ENCODE measurements at places on chromosomes 11 and 22. TPM values are rescaled to one million over a fixed set of nuclear protein-coding genes. Genes with fewer than 3 reads are reported as not detected.

DNA sequence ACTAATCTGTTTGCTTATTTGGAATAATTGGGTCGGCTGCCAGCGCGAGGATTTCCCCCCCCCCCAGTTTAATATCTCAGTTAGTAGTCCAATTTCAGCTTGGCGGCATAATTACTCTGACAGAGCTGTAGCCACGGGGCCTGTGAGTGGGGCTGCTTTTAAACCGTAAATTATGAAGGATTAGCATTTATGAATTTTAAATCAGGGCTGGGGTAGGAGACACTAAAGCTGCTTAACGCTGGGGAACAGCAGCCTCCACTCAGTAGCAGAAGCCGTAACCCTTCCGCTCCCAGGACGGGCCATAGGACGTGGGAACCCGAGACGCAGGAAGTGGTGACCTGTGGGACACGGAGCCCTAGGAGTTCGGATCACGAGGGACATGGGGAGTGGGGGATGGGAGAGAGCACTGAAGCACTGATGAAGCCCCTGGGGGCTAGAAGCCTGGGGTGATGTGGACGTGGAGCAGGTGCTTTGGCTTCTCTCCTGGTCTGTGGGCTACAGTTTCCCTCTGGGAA, 66.2 kb upstream of the LMO1 start:
- no peak for DNase-seq

- DNase-seq = no peak
Measured at GRCh38 chr22:35502836-35503235, 37.8 kb upstream of the RASD2 start.

DNA sequence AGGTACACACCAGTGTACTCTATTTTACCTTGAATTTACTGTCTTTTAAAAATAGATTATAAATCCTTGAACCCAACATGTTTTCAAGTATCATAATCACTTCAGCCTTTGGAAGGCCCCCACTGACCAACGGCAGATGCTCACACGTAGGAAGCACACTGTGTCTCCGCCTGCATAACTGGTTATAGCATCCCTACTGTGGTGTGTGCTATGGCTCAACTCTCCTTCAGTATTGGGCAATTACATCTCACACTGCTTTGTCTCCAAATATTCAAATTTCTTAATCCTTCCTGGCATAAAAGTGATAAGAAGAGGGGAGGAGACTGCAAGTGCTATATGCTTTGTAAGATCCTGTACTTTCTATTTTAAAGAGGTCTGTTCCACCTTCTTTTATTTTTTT, 165.7 kb downstream of the CADM1 start:
- DNase-seq = no peak

DNA sequence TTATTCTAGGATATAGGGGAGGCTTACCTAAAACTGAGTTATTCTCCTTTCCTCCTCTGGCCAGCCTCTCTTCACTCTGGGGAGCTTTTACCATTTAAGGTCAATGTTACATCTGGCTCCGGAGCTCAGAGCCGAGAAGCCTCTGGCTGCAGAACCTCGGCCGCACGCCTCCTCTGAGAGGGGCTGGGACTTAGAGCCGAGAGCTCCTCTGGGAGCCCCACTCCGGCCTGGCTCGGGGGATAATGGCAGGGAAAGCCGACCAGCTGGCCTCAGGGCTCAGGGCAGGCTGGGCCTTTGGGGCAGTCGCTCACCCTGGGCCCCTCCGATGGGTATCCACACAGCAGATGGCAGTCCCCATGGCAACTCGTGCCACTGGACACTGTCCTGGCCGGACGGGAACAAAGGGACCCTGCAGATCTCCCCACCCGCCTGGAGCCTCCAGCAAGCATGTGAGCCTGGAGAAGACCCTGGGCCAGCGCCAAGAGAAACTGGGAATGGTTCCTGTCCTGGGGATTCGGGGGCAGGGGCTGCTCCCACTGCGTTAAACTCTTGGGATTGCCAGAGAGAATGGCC, at the start of gene IRAG1:
Gene IRAG1, minus strand, starts transcription at position 247 of the 573 bp plus-strand sequence. Its CDS starts 153 bp downstream, at position 94.
- DNase-seq = no peak

- DNase-seq = no peak
Measured at GRCh38 chr11:62654297-62654696, 1.2 kb upstream of the INTS5 start.

DNA sequence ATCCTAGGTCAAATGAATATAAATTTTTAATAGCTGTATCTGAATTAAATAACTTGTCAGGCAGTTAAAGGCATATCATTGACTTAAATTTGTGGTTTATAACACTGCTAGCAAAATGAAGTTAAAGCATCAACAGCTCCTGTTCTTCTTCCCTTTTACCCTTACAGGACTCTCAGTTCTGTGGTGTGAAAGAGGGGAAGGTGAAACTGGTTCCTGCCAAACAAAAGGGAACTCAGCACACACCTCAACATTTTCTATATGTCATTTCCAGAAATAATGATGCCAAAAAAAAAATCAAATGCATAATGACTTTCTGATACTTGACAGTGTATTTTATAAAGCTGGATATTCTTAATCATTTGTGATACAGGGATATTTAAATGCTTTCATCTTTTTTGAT, 21.2 kb downstream of the ARL14EP start:
- peak; percentile 36 for DNase-seq

DNA sequence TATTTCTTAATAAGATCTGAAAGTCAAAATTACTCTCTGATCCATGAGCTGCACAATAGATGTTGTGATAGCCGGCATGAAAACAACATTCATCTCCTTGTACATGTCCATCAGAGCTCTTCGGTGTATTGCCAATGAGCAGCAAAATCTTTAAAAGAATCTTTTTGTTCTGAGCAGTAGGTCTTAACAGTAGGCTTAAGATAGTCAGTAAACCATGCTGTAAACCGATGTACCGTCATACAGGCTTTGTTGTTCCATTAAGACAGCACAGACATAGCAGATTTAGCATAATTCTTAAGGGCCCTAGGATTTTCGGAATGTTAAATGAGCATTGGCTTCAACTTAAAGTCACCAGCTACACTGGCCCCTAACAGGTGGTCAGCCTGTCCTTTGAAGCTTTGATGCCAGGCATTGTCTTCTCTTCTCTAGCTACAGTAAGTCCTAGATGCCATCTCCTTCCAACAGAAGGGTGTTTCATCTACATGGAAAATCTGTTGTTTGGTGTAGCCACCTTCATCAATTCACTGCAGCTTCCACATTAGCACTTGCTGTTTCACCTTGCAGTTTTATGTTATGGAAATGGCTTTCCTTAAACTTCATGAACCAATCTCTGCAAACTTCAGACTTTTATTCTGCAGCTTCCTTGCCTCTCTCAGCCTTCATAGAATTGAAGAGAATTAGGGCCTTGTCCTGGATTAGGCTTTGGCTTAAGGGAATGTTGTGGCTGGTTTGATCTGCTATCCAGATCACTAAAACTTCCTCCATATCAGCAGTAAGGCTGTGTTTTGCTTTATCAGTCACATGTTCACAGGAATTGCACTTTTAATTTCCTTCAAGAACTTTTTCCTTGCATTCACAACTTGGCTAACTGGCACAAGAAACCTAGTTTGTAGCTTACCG, 28.4 kb downstream of the RRP8 start:
- DNase-seq = no peak

DNA sequence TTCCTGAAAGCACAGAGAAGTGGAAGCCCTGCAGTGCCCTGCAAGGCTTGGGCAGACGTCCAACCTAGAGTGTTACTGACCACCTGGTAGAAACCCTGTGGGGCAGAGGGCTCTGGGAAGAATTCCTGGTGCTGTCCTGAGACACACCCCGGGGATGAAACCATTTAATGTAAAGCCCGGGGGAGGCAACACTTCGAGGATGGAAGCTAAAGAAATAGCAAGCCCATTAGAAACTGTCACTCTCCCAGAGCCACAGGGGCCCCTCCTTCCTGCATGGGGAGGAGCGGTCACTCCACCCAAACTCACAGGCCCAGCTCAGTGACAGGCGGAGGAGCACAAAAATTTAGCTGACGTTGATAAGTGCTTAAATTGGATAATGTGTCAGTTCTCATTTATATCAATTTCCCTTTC, 57.6 kb downstream of the NRXN2 start:
- no peak for DNase-seq

- no peak for DNase-seq
Measured at GRCh38 chr11:107042748-107043147, 24.5 kb upstream of the GUCY1A2 start.

DNA sequence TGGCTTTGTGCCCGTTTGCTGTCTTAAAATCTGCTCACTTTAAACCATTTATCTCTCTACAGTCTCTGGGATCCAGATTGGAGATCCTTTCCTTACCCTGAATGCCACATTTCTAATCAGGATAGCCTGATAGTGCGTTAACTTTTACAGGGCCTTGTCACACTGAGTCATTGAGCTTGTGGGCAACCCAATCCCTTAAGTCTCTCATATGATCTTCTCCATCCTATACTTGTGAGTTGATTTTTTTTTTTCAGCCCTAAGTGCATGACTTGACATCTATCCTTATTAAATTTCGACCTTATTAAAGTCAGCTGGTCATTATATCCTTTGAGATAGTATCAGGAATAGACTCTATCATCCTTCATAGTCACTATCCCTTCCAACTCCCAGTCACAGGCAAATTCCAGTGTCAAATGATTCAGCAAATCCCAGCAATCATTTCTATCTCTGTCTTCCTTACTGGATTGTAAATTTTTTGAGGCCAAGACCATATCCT, 57.7 kb downstream of the TEAD1 start:
- no peak for DNase-seq

- no peak for DNase-seq
Measured at GRCh38 chr11:118373263-118373662, 13.9 kb downstream of the UBE4A start.

GRCh38 chr22:19061471-19062138, 60.6 kb downstream of the DGCR2 start:
- DNase-seq = no peak

DNA sequence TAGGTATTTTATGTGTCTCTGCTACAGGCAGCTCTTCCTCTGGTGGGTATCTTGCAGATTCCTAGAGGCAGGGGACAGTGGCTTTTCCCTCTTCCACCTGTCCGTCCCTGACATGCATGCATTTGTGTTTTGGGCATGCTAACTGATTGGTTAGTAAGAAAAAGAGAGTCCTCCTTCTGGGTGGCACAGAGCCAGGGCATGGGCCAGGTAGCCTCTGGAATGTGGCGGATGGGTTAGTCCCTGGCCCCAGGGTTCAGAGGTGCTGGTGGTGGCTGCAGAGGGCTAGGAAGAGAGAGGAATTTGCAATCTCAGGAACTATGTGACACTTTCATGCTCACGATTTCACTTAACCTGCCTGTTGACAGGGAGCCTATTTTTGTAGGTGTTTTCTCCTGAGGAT, 5.8 kb upstream of the MS4A15 start:
- DNase-seq = no peak

- peak; percentile 60 for DNase-seq
Measured at GRCh38 chr11:35173011-35173511, 34.1 kb downstream of the CD44 start.

DNA sequence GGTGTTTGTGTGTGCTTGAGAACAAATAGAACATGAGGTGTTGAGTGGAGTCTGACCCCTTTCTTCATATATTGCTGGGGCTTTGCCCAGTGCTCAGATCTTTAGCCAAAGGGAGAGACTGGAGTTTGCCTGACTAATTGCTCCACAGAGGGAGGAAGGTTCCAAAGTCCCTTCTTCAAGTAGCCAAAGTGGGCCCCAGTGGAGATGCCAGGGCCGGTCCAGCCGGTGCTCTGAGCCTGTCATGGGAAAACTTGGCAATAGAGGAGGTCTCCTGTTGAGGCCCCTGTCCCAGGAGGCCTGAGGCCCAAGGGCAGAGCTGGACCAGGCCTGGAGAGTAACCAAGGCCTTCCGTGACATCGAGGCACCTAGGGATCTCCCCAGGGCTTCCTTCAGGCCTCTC, 112.3 kb downstream of the DSCAML1 start:
- no peak for DNase-seq

DNA sequence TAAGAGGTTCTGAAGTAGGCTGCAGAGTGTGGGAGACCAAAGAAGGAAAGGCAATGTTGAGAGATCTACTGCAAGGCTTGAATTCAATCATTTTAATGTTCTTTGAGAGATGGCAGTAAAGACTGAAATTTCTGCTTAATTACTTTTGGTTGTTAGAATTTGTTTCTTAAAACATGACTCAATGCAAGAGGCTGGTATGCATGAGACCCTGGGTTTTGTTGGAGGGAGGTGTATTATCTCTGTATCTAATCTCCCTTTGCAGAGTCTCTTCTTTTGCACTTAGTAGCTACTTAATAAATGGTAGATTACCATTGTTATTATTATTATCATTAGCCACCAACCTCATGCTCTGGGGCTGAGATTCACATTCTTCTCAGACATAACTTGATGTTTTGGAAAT, 87.4 kb upstream of the DRD2 start:
- no peak for DNase-seq

- no peak for DNase-seq
Measured at GRCh38 chr11:86259730-86260129, 15.2 kb downstream of the EED start.

GRCh38 chr22:32796865-32797573, 4.5 kb upstream of the TIMP3 start:
- no peak for DNase-seq

GRCh38 chr11:113311536-113311935, 2.8 kb upstream of the TTC12 start:
- no peak for DNase-seq

DNA sequence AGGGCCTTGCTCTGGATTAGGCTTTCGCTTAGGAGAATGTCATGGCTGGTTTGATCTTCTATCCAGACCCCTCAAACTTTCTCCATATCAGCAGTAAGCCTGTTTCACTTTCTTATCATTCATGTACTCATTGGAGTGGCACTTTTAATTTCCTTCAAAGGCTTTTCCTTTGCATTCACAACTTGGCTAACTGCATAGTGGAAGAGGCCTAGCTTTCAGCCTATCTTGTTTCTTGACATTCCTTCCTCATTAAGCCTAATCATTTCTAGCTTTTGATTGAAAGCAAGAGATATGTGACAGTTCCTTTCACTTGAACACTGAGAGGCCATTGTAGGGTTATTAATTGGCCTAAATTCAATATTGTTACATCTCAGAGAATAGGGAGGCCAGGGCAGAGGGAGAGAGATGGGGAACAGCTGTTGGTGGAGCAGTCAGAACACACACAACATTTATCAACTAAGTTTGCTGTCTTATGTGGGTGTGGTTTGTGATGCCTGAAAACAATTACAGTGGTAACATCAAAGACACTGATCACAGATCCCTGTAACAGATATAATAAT, 37.7 kb upstream of the APOBEC3A start:
- DNase-seq = no peak

GRCh38 chr22:28743852-28744251, 2.0 kb downstream of the HSCB start:
- DNase-seq = no peak

DNA sequence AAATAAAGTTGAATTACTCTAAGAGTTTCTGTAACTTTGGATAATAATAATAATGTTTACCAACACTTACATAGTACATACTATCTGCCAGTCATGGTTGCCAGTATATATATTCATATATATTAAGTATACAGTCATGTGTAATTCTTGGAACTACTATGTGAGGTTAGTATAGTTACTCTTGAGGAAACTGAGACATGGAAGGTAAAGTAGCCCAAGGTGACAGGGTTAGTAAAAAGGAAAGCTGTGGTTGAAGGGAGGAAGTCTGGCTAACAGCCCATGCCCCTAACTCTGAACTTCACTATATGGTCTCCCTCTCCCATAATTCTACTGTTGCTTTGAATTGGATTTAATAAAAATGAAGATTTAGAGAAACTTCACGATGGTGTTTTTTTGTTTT, 24.9 kb downstream of the FDX1 start:
- DNase-seq = no peak

GRCh38 chr11:35122308-35122707, 16.7 kb upstream of the CD44 start:
- DNase-seq = no peak

OR51B5 gene
- not detected for polyA plus RNA-seq

BCO2 gene
- 1.2 TPM for polyA plus RNA-seq

PGA5 gene
- not detected for polyA plus RNA-seq

H19 gene
- not detected for polyA plus RNA-seq

HTR3B gene
- polyA plus RNA-seq = not detected

GAL3ST1 gene
- not detected for polyA plus RNA-seq

Measured in naive B cell (primary cell).